ENCODE measurements at places on chromosomes 1 and 21. TPM values are rescaled to one million over a fixed set of nuclear protein-coding genes. Genes with fewer than 3 reads are reported as not detected.

DNA sequence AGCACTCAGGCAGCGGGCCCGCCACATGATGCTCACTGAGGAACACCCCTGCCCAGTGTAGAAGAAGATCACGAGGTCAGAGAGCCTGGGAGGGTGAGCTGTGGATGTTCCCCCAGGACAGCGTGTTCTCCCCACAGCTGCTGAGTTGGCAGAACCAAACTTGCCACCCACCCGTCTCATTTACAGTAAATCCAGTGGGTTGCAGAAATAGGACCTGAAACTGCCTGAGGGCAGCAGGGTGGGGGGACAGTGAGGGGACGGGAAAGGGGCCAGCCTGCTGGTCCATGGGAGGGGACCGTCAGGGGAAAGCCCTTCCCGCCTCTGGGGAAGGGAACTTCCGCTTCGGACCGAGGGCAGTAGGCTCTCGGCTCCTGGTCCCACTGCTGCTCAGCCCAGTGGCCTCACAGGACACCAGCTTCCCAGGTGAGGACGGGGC is at the start of gene C1QB:
TSS of gene C1QB (plus strand) at position 356 of the 436 bp plus-strand sequence. CDS start 6,227 bp downstream, outside the sequence.
- DNase-seq, result no peak

- DNase-seq, result no peak
These were observed 1.0 kb upstream of the SFN start for GRCh38 chr1:26861889-26862378.

DNA sequence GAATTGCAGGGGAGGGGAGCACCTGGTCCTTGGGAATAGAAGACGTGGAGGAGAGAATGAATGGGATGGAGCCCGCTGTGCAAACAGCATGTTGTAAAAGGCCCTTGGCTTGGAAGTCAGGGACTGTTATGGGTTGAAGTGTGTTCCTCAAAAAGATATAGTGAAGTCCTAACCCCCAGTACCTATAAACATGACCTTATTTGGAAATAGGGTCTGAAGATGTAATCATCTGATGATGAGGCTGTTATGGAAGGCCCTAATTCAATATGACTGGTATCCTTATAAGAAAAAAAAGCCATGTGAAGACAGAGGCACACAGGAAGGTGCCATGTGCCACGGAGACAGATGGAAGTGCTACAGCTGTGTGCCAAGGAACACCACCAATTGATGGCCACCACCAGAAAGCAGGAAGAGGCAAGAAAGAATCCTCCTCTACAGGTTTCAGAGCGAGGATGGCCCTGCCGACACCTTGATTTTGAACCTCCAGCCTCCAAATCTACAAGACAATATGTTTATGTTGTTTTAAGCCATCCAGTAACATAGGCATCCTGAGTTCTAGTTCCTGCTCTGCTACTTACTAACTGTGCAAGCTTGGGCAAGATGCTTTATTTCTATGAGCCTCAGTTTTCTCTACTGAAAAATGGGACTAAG is 51.2 kb downstream of the LRRN2 start:
- DNase-seq, result no peak

GRCh38 chr1:153544453-153545066 is 1.0 kb downstream of the S100A4 start:
- no peak for DNase-seq

- DNase-seq, result peak; percentile 41
These were observed 203.0 kb downstream of the PLPP3 start for GRCh38 chr1:56376188-56376984.

DNA sequence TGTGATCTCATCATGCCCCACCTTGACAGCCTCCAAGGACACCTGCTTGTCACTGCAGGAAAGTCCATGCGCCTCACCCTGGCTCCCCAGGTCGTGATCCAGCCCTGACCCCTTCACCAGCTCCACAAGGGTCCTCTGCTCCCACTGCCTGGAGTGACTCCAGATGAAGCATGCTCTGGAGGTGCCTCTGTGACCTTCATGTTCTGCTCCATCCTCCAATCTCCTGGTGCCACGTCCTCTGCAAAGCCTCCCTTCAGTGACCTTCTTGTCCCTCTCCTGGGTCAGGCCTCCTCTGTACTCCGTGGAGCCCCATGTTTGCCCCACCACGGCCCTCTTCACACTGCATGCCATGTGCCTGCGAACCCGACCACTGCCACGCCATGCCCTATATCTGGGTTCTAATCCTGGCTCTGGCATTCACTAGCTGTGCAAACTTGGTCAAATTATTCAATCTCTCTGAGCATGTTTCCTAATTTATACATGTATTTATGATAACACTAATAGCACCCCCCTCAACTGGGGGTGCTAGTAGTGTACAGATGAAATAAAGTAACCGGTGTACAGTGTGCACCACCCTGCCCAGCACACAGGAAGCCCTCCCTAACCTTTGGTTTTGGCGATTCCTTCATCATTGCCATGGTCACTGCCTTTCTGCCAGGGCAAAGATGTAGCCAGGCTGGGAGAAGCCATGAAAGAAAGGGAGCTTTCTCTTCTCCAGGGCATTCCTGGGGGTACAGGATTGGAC is 77.4 kb downstream of the STUM start:
- no peak for DNase-seq

DNA sequence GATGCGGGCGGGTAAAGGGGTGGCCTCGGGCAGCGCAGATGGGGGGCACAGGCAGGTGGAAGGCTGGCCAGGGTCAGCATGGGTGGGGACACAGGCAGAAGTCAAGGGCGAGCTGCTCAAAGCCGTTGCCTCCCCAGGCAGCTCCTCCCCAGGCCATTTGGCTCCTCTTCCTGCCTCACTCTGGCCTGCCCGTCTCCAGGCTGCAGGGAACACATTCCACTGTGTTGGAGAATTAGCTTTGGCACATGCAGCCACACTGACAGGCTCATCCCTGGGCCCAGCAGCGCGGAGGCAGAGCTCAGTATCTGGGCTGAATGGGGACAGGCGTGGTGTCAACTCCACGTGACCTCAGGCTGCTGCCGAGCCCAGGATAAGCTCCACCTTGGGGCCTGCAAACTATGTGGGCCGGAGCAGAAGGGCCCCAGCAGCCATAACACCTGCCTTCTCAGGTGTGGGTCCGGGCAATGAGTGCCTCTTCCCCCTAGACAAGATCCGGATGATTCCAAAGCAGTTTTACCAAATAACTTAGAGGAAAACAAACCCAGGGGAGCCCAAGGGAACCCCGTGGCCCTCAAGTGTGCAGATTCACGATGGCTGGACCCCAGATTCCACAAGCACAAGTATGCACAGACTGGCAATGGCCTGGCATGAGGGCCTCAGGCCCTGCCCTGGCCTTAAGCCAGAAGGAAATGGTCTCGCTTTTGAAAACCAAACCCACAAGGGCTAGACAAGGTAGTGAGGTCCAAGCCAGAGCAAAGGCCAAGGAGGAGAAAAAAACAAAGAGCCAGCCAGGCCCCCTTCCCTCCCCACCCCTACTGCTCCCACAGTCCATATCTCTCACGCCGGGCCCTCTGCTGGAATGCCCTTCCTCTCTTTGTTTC is 40.2 kb downstream of the HSPG2 start:
- DNase-seq, result no peak

CRYAA gene
- not detected for total RNA-seq
